Stimulated activated CD4-positive, alpha-beta T cell treated with anti-CD3 and anti-CD28 coated beads, Interleukin-15, amount 100 ng/mL, for 1 hour (primary cell): ENCODE measurements at places on chromosomes 1 and 21.

DNA sequence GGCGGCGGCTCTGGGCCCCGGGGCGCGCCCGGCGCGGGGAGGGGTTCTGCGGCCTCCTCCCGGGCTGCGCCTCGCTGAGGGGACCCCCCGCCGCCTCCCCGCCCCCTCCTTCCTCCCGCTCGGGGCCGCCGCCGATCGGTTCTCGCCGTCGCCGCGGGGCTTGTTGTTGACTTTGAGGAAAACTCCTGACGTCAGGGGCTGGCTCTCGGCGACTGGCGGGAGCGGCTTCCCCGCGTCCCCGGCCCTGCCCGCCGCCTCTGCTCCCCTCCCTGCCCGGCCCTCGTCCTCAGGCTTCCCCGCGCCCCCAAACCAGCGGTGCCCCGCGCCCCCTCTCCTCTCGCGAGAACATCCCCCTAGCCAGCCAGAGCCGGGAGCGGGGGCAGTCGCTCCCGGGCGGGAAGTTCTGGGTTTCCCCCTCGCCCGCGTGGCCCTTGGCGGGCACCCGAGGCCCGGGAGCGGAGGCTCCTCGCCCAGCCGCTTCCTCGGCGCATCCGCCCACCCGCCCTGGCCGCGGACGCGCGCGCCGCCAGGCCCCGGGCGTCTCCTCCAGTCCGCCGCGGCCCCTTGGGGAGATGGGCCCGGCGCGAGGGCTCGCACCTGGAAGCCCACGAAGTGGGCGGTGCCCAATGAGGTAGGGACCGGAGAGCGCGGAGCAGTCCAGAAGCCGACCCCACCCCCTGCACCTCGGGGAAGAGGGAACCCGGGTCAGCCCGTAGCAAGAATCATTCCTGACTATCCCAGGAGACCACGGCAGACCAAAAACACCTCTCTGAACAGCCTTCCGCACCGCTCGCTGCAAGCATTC lies 611 bp upstream of the AKT3 start:
- peak; percentile 75 for DNase-seq

- no peak for DNase-seq
These were observed 34.7 kb downstream of the RGSL1 start for GRCh38 chr1:182484531-182485257.

- DNase-seq: no peak
These were observed 245.2 kb downstream of the SDCCAG8 start for GRCh38 chr1:243501002-243501401.

- no peak for DNase-seq
These were observed 22.4 kb upstream of the TMPRSS2 start for GRCh38 chr21:41530366-41530765.

GRCh38 chr1:196678510-196678884 lies 26.7 kb downstream of the CFH start:
- no peak for DNase-seq

DNA sequence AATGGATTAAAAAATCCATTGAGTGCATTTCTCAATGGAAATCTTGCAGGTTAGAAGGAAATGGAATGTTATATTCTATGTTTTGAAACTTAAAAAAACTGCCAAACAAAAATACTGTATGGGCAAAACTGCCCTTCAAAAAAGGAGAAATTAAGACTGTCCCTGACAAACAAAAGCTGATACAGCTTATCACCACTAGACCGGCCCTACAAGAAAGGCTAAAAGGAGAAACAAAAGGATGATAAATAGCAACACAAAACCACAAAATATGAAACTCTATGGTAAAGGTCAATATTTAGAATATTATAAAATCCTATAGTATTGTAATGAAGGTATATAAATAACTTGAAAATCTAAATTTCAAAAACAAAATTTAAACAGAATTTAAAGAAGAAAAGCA lies 60.0 kb downstream of the SLC25A24 start:
- DNase-seq: no peak

DNA sequence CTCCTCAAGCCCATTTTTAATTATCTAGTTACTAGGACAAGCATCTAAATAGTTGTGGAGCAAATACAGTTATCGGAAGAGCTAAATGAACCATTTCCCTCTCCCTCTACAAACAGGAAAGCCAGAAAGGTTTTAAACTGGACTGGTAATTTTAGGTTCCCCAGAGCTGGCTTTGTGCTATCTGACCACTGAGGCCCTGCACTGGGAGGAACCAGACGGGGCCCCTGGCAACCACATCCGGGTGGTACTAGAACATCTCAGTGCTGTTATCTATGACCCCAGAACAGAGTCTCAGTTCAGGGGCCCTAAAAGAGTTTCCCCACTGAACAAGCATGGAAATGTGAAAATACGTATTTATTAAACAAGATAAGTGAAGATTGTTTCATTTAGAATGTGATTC lies 7.7 kb upstream of the RSPH1 start:
- DNase-seq: no peak

GRCh38 chr21:38995731-38996130 lies 187.5 kb downstream of the PSMG1 start:
- no peak for DNase-seq
